ENCODE measurements at places on chromosomes 2 and 18.

DNA sequence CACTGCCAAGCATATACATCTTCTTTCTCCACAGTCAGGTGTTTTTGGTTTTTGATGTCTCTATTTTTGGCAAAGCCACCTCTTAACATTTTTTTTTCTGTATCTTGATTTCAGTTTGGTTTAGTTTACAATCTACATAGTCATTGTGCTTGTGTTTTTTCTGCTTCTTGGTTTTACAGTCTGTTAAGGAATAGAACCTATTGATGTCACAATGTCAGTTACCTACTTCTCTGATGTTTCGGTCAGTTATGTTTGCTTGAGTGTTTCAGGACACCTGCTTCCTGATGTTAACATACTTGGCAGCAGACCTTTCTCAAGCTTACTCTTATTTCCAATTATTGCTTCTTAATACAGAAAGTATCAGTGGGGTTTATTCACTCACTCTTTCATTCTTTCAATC, 253.3 kb downstream of the SPAG16 start:
- no peak for DNase-seq

GRCh38 chr18:57085371-57085770, 61.5 kb upstream of the BOD1L2 start:
- no peak for DNase-seq

- DNase-seq, result no peak
Measured at GRCh38 chr2:45435316-45435715, 175.8 kb downstream of the SRBD1 start.

GRCh38 chr2:236168110-236169080, at the start of gene GBX2:
TSS of gene GBX2 (minus strand) at chr2:236168386. CDS start at chr2:236167971, 415 bp downstream.
- peak; percentile 58 for DNase-seq

DNA sequence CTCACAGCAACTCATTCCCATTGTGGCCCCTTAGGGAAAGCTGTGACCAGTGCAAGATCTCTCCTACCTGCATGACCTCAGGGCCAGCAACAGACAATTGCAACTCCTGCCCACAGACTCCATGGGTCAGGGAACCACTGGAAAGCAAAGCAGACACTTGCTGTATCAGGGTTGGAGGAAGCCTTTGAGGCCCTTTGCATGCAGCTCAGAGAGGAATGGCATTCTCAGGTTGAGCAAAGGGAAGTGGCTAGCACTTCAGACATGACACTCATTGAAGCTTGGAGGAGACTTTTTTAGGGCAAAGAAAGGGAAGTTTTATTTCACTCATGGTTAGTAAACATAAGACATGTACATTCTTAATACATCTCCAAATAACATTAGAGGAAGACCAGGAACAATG, 22.1 kb downstream of the IL1F10 start:
- DNase-seq, result no peak

DNA sequence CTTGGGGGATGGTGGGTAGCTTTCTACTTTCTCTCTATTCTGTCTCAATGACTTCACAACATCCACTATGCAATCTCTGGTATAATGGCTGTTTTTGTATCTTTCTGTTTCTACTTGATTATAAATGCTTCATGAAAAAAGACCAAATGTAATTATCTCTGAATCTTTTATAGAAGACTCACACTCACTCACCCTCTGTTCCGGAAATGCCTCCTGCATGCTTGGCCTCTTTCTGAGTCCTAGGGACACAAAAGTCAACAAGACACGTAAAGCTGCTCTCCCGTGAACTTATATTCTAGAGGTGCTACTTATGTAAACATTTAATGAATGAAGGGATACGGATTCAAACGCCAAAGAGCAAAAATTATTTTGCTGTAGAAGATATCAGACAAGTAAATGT, 502.2 kb upstream of the SOX11 start:
- no peak for DNase-seq

DNA sequence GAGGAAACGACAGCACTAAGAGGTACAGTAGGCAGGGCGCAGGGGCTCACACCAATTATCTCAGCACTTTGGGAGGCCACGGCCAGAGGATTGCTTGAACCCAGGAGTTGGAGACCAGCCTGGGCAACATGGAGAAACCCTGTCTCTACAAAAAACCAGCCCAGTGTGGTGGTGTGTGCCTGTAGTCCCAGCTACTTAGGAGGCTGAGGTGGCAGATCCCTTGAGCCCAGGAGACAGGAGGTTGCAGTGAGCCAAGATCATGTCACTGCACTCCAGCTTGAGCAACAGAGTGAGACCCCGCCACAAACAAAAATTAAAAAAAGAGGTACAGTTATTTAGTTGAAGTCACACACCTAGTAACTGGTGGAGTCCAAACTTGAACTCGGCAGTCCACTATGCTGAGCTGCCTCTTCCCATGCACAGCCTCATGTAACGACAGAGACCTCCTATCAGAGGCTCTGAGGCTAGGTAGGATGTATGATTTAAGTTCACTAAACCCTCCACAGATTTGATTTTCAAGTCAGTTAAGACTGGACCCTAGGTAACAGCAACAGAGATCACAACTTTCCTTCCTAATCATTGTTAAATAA, 8.7 kb downstream of the STK17B start:
- no peak for DNase-seq

GRCh38 chr2:26717362-26717761, 24.8 kb downstream of the KCNK3 start:
- no peak for DNase-seq

- no peak for DNase-seq
Measured at GRCh38 chr2:101974663-101975062, 17.1 kb upstream of the IL1R2 start.

GRCh38 chr2:189502714-189503113, 61.4 kb downstream of the WDR75 start:
- DNase-seq, result no peak

DNA sequence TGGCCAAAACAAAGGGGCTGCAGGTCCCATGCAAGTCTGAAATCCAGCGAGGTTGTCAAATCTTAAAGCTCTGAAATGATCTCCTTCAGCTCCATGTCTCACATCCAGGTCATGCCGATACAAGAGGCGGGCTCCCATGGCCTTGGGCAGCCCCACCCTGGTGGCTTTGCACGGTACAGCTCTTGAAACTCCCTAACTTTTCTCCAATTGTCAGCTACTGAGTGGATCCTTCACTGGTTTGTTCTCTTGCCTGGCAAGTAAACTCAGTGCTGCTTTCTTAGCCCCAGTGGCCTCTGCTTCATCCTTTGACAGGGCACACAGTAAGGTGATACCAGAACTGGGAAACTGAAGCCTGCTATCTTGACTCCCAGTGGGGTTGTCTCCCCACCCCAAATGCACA, 26.3 kb downstream of the SERPINB13 start:
- DNase-seq, result no peak

DNA sequence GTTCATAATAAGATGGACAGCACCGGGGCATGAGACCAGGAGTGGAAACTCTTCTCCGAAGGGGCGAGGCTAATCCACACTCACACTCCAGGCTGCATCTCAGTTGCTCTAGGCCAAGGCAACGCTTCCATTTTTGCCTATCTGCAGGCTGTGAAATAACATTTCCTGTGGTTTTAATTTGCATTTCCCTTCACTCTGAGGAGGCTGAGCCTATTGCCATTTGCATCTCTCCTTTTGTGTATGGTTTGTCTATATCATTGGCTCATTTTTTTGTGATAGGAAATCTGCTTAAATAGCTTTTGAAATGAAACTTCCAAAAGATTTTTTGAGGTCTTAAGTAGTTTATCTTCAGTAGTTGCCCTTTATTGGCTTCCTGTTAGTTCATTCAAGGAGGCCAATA, 57.6 kb downstream of the TPGS2 start:
- DNase-seq, result no peak

GRCh38 chr2:74843899-74844298, 10.0 kb downstream of the HK2 start:
- DNase-seq, result no peak

- DNase-seq, result no peak
Measured at GRCh38 chr2:179842498-179843153, 18.8 kb downstream of the ZNF385B start.

DNA sequence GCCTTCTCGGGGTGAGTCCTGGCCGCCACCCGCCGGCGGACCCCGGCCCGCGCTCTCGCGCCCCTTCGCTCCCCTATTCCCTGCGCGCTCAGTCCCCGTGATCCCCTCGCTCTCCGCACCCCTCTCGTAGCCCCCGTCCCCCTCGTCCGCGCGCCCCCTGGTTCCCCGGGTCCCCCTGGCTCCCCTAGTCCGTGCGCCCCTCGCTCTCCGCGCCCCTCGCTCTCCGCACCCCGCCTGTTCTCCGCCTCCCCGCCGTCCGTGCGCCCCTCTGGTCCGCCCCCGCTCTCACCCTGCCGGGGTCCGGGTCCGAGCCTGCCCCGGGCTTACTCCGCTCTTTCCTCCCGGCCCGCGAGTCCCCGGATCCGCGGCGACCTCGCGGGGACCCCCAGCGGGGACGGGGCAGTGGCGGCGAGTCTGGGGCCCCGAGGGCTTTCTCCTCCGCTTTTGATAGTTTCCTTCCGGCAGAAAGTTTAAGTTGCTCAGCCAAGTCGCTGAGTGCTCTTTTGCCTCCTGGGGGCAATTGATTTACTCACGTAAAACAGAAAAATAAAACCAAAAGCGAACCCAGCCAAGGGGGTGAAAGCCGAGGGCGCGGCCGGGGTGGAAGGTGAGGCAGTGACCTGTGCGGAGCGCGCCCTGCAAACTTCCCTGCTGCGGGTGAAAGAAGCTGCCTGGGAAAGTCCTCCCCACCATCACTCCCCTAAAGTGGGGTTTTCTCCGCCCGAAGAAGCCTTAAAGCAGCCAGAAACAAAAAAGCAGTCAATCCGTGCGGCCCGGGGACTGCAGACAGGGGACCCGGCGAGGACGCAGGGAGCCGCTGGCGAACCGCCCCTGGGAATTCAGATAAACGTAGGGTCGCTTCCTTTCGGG, 568 bp downstream of the RAB31 start:
- no peak for DNase-seq

DNA sequence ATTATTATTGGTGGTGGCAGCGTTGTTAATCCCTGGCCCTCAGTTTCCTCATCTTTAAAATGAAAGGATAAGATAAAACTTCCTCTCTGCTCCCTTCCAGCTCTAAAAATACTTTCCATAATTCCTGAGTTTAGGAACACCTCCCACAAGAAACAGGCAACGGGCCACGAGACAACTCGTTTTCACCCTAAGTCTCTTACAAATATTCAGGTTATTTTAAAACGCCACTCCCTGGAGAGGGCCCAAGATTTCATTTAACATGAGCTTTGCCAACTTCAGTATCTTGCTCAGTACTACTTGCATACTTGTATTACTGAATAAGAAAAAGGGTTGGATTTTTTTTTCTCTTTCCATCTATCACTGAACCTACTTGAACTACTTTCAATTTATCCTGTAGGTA, 611.1 kb upstream of the FANCL start:
- no peak for DNase-seq

- no peak for DNase-seq
Measured at GRCh38 chr18:4721545-4721944, 266.4 kb upstream of the DLGAP1 start.

DNA sequence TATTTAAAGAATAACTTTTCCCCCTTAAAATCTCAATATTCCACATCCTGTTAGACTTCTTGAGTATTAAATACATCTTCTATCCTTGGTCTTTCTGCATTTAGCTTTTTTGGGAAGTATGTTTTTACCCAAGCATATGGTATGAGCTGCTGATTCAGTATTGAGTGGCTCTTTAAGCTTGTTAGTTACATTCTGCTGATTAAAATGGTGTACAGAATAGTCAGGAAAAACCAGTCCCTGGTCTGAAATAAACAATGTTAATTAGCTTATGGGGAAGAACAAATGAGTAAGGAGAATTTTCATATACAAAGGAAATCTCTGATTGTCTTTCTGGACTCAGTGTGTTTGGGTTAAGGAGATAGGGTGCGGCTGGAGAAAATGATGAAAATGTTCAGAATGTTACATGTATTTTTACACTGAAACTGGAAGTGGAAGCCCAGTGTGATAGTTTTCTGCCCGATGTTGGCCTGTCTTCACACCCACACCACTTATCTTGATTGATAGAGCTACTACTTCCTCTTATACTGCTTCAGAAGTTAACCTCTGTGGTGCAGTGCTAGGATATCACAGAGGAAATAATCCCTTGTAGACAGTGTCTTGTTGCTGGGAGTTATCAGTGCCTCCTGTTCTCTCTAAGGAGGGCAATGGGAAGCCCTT, 84.0 kb downstream of the MSH2 start:
- DNase-seq, result no peak

GRCh38 chr2:212141499-212141898, 397.1 kb downstream of the ERBB4 start:
- DNase-seq, result no peak

- no peak for DNase-seq
Measured at GRCh38 chr2:5673145-5674025, 18.8 kb upstream of the SOX11 start.

DNA sequence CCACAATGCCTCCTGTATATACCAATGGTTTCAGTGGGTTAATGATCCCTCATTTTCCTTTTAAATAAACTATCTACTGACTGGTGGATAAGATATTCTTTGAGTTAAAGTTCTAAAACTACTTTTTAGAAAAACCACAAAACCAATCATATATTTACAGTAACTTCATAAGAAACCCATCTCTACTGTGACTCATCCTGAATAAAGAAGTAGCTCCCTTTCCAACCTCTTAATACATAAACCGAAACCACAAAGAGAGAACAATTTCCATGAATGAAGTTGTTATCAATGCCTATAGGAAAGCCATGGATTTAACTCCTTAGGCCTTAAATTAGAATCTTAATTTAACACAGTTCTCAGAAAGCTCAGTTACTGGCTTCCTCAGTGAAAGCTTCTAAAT, 227.0 kb upstream of the SMAD7 start:
- DNase-seq, result no peak

DNA sequence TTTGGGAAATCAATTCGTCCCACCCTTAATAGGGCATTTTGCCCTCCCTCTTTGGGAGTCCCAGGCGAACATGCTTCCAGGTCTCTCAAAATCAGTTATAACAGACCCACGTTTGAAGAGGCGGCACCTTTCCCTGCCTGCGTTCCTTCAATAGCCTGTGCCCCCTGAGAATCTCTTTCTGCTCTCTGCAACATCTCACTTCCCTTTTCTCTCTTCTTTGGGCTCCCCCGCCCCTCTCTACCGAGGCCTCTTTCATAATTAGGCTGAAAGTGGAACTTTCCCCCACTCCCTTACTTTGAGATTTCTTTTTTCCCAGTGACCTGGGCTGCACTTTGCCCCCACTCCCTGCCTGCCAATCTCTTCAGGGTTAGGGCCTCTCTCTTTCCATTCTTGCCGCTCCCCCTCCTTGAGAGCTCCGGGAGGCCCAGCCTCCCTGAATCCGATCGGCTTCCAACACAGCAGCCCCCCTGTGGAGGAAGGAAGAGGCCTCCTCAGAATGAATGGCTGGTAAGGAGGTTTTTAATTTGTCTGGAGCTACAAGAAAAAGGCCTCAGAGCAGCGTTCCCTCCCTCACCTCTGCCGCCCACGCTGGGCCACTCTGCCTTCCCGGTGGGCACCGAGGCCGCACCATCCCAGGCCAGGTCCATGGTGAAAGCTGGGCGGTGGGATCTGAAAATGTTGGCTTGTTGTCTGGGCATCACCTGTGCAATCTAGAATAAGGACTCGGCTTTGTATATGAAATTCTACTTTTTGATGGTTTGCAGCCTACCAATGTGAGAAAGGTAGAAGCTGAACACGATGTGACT, 162.6 kb upstream of the SIX3 start:
- no peak for DNase-seq

DNA sequence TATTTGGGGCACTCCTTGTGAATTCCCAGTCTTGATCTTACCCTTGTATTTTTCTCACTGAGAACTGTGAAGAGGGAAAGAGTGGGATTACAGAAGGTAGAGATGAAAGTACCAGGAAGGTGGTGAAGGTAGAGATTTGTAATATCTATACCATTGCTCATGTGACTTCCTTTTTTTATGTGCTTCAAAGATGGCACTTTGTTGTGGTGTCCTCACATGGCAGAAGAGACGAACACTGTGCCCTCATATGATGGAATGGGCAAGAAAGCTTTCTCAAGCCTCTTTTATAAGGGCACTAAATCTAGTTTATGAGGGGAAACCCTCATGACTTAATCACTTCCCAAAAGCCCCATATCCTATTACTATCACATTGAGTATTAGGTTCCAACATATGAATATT, 28.9 kb upstream of the PPM1B start:
- no peak for DNase-seq
